ENCODE measurements at places on chromosomes 6 and 20.

GRCh38 chr6:110398778-110399177 lies 16.6 kb downstream of the DDO start:
- DNase-seq = no peak

DNA sequence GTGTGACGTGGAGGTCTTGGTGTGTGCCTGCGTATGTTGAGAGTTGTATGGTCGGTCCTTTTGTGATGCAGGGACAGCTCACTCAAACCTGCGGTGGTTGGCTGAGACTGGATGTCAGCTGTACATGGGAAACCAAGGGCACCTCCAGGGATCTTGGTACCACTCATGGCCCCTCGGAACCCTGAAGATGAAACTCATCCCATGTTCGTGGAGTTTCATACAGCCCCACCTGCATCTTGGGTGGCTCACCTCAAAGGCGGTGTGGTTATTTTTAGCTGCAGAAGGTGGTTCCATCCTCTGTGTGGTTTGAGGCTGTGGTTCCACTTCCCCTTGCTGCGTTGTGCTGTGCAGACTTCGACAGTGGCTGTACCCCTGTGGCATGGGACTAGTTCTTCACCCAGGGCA lies 52.6 kb upstream of the SLC22A1 start:
- DNase-seq = no peak

- DNase-seq = no peak
These were observed 83.5 kb downstream of the CD164 start for GRCh38 chr6:109298605-109299264.

GRCh38 chr6:6515691-6516607 lies 72.6 kb upstream of the LY86 start:
- peak; percentile 79 for DNase-seq

GRCh38 chr20:53291548-53291947 lies 302.1 kb downstream of the ZNF217 start:
- peak; percentile 5 for DNase-seq

GRCh38 chr6:150898399-150899170 lies 33.1 kb downstream of the MTHFD1L start:
- no peak for DNase-seq

GRCh38 chr6:70547313-70547712 lies 19.4 kb upstream of the SDHAF4 start:
- DNase-seq = no peak

GRCh38 chr6:31814677-31815024 lies 432 bp downstream of the HSPA1L start:
- DNase-seq = peak; percentile 76

GRCh38 chr20:51164731-51165130 lies 141.8 kb upstream of the KCNG1 start:
- DNase-seq = no peak

- DNase-seq = peak; percentile 18
These were observed 26.6 kb downstream of the NSFL1C start for GRCh38 chr20:1440024-1440423.

- peak; percentile 58 for DNase-seq
These were observed 8.9 kb downstream of the SLC16A10 start for GRCh38 chr6:111096246-111096645.

- no peak for DNase-seq
These were observed 12.6 kb downstream of the TUBB2B start for GRCh38 chr6:3214898-3215297.

DNA sequence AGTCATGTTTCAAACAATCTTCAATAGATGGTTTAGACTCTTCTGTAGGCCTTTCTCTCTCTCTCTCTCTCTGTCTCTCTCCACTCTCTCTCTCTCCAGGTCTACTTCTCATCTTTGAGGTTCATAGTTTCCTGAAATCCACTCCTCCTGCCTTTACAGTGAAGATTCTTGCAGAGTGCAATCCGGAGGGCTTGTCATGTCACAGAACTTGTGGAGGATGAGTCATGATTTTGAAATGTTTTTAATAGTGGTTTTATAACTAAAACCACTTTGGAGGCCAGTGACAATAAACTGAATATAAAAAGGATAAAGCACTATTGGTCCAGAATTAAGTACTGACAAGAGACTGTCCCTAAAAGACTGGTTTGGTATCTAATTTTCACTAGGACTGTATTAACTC lies 156.3 kb downstream of the KIF6 start:
- DNase-seq = no peak

DNA sequence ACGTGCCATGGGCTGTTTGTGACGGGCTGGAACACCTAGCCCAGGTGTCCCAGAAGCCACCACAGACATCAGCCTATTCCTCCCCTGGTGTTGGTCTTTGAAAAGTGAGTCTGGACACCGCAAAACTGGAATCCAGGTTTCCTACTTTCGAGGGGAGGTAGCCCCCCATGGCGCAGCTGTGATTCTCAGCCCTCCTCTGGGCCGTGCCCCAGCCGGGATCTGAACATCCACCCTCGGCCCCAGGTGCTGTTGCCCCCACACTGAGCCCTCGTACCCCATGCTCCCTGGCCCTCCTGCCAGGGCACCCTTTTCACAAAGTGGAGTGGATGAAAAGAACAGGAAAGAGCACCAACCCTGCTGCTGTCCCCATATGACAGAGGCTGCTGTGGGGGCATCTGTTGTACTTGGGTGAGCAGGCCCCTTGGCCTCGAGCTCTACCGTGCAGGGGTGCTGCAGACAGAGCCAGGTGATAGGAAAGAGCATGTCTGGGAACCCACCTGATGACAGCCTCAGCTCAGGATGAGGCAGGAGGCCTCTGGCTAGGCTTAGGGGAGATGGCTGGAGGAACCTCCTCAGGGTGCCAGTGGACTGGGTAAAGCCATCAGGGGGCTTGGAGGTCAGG lies 18.8 kb upstream of the MAS1L start:
- DNase-seq = no peak

DNA sequence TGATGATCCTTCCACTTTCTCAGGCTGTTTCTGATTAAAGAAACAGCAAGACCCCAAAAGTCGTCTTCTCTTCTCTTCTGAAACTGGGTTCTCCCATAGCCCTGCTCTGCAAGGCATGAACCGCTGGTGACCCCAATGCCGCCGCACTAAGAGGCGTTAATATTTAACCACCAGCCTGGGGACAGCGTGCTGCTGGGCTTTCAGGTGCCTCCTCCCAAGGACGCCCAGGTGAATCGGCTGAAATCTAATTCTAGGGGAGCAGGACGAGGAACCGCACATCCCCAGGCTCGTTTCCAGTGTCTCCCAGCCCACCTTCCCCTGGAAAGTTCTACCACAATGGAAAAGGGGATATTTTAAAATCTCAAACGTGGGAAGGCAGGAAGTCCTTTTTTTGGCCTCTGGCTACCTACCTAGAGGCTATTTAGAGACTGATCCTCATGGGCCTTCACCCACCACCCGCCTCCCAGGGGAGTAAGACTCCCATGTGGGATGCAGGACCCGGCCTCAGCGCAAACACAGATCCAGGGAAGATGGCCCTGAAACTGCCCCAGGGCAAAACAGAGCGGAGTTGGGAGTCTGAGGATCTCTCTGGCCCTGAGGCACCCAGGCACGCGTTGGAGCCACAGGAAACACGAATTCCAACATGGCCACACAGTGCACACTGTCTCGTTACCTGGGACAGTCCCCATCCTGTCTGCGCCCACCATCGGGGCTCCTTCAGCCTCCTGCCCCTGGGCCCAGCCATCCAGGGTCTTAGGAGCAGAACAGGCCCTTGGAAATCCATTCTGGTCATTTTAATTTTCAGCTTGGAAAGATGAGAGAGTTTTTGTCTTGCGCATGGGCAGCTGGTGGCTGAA lies 56.2 kb downstream of the BMP7 start:
- no peak for DNase-seq

- DNase-seq = no peak
These were observed 4.5 kb downstream of the CCN6 start for GRCh38 chr6:112058243-112059032.

- DNase-seq = peak; percentile 80
These were observed 1.1 kb downstream of the SPAG4 start for GRCh38 chr20:35616465-35617396.

DNA sequence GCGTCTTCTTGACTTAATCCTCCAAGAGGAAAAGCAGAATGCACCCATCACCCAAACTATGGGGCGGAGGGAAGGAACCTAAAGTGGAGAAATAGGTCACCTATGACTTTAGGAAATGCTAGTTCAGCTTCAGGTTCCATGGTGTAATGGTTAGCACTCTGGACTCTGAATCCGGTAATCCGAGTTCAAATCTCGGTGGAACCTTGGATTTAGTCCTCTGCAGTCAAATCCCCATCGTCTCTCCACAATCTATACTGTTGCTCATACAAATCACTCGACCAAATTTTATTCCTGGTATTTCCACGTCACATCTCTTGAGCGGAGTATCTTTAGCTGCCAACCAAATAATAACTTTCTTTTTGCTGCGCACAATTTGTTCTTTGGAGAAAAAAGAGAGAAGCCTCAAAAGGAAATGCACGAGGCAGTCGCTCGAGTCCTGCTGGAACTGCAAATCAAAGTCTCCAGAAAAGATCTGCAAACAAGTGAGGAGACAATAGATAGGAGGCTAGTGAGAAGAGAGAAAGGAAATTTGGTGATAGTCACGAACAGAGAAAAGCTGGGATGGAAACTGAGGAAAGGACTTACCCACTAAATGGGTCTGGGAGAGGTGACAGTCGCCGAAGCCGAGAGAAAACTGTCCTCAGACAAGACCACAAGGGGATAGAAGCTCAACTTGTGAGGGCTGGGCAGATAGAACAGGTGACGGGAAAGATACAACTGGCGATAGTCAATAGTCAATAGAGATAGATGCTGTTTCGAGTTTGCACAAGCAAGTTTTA lies 16.6 kb downstream of the POM121L2 start:
- DNase-seq = no peak

GRCh38 chr20:39538317-39538716 lies 576.2 kb downstream of the DHX35 start:
- DNase-seq = no peak

DNA sequence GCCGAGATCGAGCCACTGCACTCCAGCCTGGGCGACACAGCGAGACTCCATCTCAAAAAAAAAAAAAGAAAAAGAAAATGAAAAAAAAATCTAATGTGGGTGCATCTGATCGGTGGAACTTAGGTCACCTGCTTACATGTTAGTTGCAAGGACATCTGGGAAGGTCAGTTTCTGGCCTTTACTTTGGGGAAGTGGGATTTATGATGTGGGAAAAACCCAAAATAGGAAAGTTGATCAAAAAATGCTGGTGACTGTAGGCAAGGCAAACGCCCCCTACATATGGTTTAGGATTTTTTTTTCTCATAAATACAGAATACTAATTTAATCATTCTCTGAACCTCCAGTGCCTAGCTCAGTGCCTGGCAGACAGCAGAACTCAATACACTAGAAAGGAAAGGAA lies 69.2 kb upstream of the PIM1 start:
- DNase-seq = no peak

- no peak for DNase-seq
These were observed 7.1 kb downstream of the IP6K3 start for GRCh38 chr6:33739571-33739970.

DNA sequence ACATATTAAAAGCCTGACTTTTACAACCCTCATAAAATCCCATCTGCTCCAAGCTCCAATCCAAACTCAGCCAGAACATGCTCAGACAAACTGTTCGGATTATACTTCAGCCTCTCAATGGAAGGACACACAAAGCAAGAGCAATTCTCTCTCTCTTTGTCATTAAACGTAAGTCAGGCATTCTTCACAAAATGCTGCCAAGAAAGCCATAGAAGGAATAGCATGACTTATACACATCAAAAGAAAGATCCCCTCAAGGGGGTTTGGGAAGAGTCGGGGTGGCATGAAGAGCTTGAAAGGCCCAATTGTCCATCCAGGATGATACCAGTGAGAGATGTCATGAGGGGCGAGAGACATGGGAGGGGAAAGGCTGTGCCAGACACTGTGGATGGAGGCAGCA lies 268.9 kb downstream of the PREX1 start:
- no peak for DNase-seq

GRCh38 chr6:166435574-166435973 lies 52.8 kb upstream of the MPC1 start:
- DNase-seq = peak; percentile 40

- DNase-seq = no peak
These were observed 31.5 kb downstream of the TRAF3IP2 start for GRCh38 chr6:111573892-111574797.

DNA sequence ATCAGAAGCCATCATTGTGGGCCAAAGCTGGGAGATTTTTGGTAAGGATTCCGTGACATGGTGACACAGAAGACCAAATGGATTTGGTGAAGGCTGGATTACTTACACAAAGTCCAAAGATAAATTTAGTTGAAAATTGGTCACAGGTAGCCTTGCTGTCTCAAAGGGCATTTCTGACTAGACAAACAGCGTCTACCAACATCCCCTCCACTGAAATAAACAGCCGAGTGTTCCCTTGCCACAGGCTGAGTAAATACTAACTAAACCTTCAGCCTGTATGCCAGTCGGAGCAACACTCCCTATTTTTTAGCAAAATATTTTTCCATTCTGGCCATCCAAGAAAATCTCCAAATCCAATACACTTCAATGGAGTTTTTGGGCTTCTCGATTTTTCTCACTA lies 279.9 kb upstream of the CITED2 start:
- no peak for DNase-seq

DNA sequence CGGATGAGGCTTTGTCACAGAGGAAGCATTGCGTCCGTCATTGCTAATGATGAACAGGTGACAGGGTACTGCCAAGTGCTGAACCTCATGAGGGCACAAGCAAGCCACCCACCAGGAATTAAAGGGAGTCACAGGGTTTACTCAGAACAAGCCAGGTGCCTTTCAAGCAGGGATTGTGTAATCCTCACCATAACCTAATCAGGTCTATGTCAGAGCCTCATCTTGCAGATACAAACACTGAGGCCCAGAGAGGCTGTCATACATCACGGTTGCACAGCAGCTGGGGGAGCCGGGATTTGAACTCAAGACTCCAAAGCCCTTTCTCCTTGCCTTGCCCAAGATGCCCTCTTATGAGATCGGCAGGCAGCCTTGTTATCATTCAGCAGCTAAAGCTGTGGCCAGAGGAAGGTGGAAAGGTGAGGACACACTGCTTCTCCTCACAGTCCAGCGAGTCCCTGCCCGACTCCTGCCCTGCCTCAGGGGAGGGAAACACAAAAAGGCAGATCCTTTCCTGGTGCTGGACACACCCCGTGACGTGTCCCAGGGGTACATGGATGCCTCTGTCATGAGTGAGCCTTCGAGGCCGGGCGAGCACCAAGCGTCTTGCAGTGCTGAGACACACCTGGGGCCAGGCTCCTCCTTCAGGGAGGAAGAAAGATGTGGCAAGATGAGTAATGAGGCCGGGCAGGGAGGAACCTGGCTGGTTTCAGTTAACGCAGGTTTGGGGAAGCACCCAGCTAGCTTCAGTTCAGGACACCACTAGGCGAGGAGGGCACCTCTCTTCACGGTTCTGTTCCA lies 214.9 kb downstream of the LY86 start:
- peak; percentile 49 for DNase-seq

- no peak for DNase-seq
These were observed 34.1 kb downstream of the BANF2 start for GRCh38 chr20:17733767-17734304.
